ENCODE measurements at places on chromosomes 1 and 21.

GRCh38 chr1:77513839-77514763 lies 168.4 kb downstream of the ZZZ3 start:
- DNase-seq, result peak; percentile 85

- DNase-seq, result no peak
Measured at GRCh38 chr1:219402925-219403324, 210.0 kb downstream of the ZC3H11B start.

DNA sequence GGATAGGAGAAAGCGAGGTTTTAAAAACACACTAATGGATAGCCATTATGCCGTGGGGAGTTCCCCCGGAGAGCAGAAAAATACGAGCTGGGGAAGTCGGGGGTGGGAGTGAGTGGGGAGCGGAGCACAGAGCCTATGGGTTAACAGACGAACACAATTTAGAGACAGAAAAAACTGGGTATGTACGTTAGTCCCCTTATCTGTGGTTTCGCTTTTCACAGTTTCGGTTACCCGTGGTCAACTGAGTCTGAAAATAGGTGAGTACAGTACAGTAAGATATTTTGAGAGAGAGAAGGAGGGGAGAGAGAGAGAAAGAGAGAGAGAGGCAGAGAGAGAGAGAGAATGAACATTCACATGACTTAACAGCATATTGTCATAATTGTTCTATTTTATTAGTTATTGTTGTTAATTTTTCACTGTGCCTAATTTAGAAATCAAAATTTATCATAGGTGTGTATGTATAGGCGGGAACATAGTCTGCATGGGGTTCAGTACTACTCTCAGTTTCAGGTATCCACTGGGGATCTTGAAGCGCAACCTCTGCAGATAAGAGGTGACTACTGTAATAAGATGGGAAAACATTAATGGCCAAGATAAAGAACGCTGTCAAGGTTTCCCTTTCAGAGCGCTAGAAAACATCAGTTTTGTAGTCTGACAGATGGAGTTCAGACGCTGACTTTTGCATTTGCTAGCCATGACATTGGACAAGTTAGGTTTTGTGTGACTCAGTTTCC lies 125.6 kb upstream of the LMO4 start:
- no peak for DNase-seq

DNA sequence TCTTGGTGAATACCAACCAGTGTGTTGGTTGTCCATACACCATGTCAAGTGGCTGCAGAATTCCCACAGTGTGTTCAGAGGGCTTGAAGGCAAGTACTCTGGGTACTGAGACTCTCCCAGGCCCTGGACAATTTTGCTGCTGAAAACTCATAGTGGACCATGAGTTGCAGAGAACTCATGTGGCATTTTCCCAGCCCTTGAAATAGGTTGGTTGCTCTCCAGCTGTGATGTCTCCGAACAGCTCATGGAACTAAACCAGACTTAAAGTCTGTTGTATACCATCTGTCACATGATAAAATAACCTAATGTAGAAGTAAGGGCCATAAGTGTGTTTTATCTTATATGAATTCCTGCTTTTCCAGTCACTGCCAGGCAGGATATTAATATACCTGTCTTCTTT lies 67.8 kb downstream of the RGS2 start:
- DNase-seq, result no peak

DNA sequence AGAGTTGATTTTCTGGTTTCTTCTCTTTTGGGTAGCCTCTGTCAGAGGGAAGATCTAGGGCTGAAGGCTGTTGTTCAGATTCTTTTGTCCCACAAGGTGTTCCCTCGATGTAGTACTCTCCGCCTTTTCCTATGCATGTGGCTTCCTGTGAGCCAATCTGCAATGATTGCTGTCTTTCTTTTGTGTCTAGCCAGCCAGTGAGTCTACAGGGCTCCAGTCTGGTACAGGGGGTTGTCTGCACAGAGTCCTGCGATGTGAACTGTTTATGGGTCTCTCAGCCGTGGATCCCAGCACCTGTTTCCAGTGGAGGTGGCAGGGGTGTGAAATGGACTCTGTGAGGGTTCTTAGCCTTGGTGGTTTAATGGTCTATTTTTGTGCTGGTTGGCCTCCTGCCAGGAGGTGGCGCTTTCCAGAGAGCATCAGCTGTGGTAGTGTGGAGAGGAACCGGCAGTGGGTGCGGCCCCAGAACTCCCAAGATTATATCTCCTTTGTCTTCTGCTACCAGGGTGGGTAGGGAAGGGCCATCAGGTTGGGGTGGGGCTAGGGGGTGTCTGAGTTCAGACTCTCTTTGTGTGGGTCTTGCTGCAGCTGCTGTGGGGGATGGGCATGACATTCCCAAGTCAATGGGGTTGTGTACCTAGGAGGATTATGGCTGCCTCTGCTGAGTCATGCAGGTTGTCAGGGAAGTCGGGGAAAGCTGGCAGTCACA lies 81.3 kb upstream of the C21orf91 start:
- no peak for DNase-seq

DNA sequence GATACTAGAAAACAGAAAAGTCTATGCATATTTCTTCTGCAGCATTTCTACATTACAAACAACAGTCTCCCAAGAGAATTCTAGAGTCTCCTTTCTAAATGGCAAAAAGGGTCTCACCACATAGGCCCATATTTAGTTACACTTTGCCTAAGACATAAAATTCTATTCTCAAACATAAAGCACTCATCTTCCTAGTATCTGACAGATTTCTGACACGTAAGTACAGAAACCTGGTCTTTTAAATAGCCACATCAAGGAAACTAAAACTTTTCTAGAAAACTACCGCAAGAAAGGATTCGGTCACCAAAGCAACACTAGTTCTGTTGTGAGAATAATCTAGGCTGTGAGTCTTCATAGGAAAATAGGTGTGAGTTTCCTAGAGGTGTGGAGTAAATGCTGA lies 33.6 kb upstream of the CTSK start:
- DNase-seq, result no peak
